CD4-positive, alpha-beta T cell treated with Interleukin-21 for 1 hour (primary cell): ENCODE measurements at places on chromosomes 6 and 20.

DNA sequence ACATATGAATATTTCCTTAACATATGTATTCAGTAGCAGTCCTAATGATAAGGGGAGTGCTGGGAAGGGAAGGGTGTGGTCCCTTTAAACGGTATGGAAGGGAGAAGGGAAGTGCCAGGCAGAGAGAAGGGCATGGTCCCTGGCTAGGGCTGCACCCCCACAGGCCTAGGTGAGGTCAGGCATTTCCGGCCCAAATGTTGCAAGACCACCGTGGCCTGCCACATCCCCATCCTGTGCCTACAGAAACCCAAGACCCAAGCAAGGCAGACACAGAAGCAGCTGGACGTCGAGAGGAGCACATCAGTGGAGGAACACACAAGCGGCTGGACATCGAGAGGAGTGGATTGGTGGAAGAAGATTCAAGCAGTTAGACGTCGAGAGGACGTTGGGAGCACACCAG, 5.9 kb downstream of the RRAGD start:
- no peak for DNase-seq

DNA sequence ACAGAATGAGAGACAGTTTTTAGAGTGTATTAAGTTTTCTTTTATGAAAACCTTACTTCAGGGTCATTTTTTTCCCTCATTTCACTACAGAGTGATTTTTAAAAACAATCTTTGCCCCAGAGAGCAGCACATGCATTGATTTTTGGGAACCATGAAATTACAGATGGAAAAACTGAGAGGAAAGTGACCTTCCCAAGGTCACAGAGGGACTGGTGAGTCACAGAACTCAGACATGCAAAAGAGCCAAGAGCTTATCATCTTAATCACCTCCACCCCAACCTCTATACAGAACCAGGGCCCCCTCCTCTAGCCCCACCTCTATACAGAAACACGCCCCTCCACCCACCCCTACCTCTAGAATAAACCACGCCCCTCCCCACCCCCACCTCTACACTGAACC, 10.7 kb downstream of the PXMP4 start:
- no peak for DNase-seq

DNA sequence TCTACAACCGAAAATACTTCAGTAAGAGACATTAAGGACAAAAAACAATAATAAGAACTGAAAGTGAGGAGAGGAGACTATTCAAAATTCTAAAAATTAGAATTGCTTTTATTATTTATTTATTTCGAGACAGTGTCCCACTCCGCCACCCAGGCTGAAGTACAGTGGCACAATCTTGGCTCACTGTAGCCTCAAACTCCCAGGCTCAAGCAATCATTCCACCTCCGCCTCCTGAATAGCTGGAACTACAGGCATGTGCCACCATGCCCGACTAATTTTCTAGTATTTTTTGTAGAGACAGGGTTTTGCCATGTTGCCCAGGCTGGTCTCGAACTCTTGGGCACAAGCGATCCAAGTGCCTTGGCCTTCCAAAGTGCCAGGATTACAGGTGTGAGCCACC, 123.1 kb downstream of the RNGTT start:
- DNase-seq: no peak

GRCh38 chr20:17856837-17857605, 111.6 kb downstream of the SNX5 start:
- DNase-seq: no peak

GRCh38 chr6:115358616-115359015, 702.1 kb downstream of the FRK start:
- no peak for DNase-seq

- DNase-seq: no peak
Observed at GRCh38 chr20:36313926-36314325, 7.8 kb downstream of the DLGAP4 start.

DNA sequence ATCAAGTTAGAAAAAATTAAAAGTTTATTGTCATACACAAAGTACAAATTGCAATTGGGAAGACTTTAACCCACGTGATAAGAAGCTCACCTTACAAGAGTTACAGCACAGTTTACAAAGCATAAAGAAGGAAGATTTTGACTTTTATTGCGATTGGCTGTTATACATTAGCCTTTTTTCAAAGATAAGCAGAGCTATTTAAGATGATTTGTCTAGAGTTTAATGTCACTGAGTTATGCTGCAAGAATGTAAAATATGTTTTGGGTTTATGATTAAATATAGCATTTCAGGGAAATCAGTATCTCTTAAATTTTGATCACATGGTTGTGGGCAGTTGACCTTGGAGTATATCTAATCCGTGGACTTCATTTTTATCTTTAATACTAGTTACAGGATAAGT, 664.2 kb upstream of the PTCHD4 start:
- no peak for DNase-seq

DNA sequence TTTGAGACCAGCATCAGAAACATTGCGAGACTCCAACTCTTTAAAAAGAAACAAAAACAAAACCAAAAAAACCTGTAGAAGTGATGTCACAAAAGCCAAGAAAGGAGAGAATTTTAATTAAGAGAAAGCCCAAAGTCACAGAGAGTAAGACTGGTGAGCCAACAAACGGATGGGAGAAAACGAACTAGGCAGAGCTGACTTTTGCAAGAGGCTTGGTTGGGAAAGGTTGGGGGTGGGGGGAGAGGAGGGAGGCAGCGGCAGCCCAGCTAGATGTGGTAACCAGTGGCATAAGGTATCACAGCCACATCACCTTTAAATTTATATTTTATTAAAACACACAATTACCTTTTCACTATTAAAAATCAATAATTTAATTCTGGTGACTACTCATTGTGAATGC, 23.5 kb downstream of the NOL7 start:
- DNase-seq: no peak

GRCh38 chr6:86412057-86412456, 525.3 kb upstream of the HTR1E start:
- no peak for DNase-seq

DNA sequence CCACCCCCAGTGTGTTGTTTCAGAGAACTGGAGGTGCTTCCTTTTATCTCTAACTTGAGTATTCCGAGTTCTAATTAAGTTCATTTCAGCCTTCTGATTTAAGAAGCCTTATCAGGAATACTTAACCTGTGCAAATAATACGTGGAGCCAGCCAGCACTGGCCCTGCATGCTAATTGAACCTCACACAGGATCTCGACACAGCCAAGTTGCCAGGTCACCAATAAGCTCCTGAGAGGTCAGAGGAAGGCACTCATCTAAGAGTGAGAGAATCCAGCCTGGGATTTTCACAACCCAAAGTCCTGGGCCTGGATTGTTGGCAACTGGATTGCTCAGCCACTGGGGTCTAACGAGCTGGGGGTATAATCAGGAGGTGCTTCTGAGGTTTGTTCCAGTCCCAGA, 157.7 kb upstream of the LRFN2 start:
- no peak for DNase-seq

DNA sequence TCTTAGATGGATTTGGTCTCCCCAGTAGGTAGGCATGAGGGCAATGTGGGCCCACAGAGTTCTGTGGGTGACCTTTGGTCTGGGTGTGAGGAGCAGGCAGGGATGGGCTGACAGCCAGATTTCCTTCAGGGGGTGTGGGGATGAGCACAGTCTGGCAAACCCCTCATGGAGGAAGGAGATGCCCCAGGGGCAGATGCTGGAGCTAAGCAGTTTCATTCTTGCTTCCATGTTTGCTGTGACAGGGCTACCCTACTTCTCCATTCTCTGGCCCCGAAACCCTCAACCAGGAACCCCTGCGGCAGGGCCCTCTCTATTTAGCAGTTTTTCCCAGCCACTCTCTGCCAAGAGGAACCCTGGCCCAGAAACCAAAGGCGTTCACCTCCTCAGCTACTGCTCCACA, 40.4 kb downstream of the GCLC start:
- no peak for DNase-seq

DNA sequence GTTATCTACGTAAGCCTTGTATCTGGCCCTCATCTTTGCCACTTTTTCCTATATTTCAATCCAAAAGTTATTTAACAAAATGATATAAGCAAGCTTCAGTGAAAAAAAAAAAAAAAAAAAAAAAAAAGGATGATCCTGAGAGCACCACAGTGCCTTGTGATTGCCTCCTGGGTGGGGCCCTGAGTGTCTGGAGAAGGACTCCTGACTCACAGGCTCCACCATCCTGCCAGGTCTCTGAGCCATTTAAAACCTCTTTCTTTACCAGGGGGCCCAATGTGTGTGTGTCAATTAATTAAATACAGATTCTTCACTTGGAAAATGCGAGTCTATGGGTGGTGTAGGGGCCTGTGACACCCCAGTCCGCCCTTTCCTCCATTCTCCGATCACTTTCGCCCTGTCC, 105.2 kb downstream of the SMOC2 start:
- DNase-seq: no peak

- no peak for DNase-seq
Observed at GRCh38 chr6:81638366-81638765, 114.1 kb downstream of the TENT5A start.

GRCh38 chr6:37149745-37150144, 20.2 kb upstream of the PIM1 start:
- DNase-seq: no peak

GRCh38 chr20:53445321-53445731, 148.3 kb downstream of the ZNF217 start:
- DNase-seq: no peak

- DNase-seq: no peak
Observed at GRCh38 chr20:6637160-6637579, 130.3 kb upstream of the BMP2 start.

DNA sequence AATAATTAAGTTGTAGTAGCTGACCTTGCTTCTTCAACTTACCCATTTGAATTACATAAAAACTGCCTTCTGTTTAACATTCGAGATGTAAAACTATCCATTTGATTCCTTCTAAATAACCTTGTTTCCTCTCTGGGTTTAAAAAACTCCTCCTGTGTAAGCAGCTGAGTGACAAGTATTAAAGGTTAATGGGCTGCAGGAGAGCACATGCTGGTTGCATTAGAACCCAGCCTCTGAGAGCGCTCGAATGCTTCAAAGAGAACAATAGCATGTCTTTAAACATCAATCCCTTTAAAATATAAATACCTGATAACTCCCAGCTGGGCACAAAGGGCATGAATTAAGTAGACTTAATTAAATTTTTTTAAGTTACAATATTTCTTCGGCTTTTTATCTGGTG, 215.8 kb downstream of the EYA4 start:
- DNase-seq: no peak

DNA sequence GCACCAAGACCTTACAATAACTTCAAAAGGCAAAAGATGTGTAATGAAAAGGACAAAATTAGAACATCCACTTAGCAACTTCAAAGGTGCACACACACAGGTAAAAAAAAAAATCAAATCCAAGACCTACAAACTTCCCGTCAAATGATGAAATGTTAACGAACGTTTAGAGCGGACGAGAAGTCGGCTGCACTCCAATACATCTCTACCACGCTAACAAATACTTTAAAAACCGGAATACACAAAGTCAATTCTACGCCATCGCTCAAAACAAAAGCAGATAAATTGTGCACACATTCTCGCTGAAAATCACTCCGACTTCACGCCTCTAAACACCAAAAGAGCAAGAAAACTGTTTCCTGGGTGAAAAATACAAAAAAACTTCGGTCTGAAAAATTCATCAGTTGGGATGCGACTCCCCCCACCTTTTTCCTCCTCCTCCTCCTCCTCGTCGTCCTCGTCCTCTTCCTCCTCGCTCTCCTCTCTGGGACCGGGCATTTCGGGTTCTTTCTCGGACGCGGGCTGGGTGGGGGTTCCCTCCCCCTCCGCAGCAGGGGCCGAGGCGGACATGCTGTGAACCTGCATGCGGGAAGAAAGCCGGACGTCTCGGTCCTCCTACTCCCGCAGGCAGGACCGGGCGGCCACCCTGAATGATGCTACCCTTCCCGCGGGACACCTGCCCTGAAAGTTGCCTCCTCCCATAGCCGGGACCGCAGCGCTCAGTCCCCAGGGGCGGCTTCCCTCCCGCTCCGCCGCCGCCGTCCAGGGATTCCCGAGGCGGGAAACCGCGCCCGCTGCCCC, 712 bp downstream of the DEK start:
- DNase-seq: peak; percentile 38

- no peak for DNase-seq
Observed at GRCh38 chr6:37985355-37985754, 165.8 kb downstream of the ZFAND3 start.

GRCh38 chr20:3865887-3866407, 19.3 kb downstream of the MAVS start:
- no peak for DNase-seq

DNA sequence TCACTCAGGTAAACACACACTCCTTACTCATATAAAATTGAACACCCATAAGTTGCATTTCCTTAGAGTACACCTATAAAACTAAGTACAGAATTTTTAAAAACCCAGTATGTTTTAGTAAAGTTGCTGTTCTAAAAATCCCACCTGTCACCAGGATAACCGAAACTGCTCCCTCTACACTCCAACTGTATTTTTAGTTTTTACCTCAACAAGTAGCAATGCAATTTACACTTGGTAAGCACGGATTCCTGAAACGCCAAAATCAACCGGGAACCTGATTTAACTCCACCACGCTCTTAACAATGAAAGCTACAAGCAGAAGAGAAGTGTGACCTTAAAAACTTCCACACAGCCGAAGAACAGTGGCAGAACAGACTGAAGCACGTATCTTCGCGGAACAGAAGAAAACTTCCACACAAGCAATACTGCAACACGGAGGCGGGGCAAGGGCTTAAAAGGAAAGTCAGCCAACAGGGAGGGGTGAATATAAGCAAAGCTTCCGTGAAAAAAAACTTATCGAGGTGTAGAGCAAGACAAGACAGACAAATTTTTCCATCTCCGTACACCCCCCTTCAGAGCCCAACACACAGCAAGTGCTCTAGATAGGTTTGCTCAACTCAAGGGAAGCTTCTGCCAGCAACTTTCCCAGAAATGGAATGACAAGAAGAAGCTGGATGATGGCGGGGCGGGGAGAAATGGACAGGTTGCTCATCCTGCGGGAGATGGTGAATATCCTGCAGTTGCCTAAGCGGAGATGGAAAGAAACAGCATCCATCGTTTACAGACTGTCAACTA, 1.4 kb downstream of the STAU1 start:
- DNase-seq: peak; percentile 80

GRCh38 chr6:30091577-30092381, 16.2 kb upstream of the RNF39 start:
- no peak for DNase-seq

DNA sequence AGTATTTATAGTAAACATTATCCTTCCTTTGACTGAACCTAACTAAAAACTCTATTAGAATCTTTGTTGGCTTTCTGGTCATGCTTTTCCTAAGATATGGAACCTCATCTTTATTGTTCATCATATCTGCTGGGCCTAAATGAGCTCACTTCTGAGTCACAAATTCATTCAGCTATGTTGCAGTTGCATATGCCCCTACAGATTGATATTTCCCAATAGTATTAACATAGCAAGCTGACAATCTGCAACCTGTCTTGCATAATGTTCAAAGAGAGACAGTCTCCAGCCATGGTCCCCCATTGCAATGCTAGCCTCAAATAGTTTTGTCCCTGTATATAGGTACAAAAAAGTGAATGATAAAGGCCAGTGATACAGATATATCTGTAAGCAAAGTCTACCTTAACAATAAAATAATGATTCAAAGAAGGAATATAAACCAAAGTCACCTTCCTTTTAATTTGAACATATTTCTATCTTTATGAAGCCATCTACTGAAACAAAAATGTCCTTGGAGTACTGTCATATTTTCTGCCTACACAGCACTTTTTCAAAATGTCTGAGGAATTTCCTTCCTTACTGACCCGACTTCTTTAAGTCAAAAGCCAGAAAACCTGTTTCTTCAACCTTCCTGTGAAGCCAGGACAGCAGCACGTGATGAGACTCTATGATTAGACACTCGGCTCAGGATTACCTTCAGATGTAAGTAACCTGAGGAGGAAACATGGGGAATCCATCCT, 140.7 kb downstream of the UBE3D start:
- no peak for DNase-seq

GRCh38 chr20:37346236-37346534, 245 bp downstream of the SRC start:
- no peak for DNase-seq
